ENCODE measurements at places on chromosomes 5 and 9.

GRCh38 chr5:82164977-82165713 is 113.0 kb downstream of the RPS23 start:
- DNase-seq: peak; percentile 37

DNA sequence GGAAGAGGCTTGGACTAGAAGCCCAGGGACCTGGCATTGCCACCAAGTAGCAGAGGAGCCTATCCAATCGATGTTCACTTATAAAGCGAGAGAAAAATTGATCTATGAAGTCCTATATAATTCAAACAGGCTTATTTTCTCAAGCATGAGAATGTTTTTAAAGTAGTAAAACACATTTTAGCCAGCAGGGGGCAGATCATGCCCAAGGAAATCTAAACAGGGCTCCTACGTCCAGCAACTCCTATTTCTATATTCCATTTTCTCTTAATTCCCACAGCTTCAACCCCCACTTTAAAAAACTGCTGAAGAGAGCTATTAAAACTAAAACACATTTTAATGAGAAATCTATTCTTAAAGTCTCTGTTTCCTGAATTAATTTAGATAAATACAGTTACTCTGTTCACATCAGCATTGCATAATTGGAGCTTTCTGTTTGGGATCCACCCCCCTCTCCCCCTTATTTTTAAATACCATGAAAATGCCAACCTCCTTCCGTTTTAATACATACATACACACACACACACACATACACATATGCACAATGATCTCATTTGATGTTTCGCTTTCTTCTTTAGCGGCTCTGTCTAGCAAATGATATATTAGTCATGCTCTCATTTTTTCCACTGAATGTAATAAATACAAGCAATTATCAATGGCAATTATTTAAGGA is 144.9 kb downstream of the MYO10 start:
- peak; percentile 58 for DNase-seq

GRCh38 chr9:94082956-94083355 is 1.3 kb upstream of the PTPDC1 start:
- no peak for DNase-seq

DNA sequence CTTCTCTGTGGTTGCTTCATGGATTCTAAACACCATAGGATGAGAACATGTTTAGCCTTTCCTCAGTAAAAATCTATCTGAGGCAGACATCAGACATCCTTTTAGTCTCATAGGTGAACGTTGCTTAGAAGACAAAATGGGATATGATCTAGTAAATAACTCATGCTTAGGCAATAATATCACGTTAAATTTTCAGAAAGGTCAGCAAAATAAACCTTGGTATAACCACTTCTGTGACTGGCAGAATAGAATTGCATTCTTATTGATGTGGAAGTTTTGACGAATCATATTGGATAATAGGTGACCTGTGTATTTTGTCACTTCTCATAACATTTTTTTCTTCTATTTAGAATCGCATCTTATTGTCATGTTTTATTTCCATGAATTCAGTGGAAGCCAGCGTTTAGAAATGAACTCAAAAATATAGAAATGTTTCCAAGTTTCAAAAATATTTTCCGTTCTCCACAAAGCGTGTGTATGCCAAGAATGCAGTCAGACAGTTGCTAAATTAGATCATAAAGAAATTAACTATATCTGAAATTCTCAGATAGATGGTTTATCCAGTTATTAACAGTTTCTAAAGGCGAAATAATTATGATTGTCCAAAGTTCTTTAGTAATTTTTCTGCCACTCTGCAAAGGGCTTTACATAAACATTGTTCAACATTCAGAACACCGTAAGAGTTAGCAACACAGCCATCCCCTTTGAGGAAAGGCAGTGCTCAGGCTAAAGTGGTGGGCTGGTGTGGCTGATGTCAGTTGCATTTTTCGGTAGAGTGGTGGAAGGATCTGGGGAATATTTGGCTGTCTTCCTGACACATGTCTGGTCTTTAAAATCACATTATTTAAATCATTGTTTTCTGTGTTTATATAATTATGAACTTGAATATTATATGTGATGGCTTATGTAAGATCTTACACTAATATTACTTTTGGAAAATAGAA is 827.2 kb downstream of the MTRR start:
- no peak for DNase-seq

- DNase-seq: no peak
Measured at GRCh38 chr5:170247363-170247762, 14.6 kb downstream of the C5orf58 start.

- DNase-seq: no peak
Measured at GRCh38 chr5:150391986-150392385, 20.7 kb downstream of the CD74 start.

DNA sequence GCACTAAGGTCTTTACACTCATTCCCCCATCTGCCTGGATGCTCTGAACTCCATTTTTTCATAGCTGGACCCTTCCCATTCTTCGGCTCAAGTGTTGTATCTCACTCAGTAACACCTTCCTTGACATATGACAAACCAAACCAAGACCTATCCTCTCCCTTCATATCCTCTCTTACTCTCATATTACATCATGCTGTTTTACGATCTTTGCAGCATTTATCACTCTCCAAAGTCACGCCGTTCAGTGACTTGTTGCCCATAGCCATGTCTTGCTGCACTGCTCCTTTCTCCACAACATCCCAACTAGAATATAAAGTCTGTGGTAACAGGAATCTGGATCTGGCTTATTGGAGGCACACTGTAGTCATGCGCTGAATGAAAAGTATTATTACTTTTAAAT is 923.6 kb upstream of the DMAC1 start:
- DNase-seq: no peak

- DNase-seq: no peak
Measured at GRCh38 chr5:156147261-156147943, 179.6 kb upstream of the SGCD start.

GRCh38 chr5:66886941-66887340 is 290.7 kb downstream of the MAST4 start:
- DNase-seq: no peak

GRCh38 chr5:143248391-143248790 is 155.1 kb downstream of the NR3C1 start:
- DNase-seq: no peak

DNA sequence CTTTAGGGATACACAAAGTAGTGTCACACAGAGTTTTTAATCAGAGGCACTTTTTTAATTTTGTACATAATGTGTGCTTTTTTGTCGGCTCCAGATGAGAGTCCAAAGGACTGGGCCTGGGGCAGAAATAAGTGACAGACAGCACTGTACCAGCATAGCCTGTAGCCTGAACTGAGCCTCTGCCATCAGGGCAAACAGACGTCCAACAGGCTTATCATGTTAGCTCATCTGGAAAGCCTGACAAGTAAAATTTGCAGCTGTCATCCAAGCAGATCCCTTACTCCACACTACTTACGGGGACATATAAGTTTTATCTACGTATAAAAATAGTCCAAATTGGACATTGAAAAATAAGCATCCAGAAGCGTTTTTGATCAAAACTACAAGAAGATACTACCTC is 233.1 kb upstream of the GAS1 start:
- no peak for DNase-seq

- DNase-seq: peak; percentile 66
Measured at GRCh38 chr9:136228107-136228875, 17.3 kb downstream of the QSOX2 start.

- peak; percentile 49 for DNase-seq
Measured at GRCh38 chr5:72600391-72600981, 93.3 kb upstream of the ZNF366 start.

GRCh38 chr5:6660688-6661087 is 27.4 kb downstream of the SRD5A1 start:
- DNase-seq: no peak
